Naive B cell (primary cell): ENCODE measurements at places on chromosomes 2 and 18. TPM values are rescaled to one million over a fixed set of nuclear protein-coding genes. Genes with fewer than 3 reads are reported as not detected.

The ATP8B1 gene
- 1.1 TPM for polyA plus RNA-seq

GRCh38 chr2:24745825-24746224 is 47.4 kb downstream of the PTRHD1 start:
- no peak for DNase-seq

GRCh38 chr2:64807417-64807816 is 153.7 kb upstream of the SERTAD2 start:
- no peak for DNase-seq

DNA sequence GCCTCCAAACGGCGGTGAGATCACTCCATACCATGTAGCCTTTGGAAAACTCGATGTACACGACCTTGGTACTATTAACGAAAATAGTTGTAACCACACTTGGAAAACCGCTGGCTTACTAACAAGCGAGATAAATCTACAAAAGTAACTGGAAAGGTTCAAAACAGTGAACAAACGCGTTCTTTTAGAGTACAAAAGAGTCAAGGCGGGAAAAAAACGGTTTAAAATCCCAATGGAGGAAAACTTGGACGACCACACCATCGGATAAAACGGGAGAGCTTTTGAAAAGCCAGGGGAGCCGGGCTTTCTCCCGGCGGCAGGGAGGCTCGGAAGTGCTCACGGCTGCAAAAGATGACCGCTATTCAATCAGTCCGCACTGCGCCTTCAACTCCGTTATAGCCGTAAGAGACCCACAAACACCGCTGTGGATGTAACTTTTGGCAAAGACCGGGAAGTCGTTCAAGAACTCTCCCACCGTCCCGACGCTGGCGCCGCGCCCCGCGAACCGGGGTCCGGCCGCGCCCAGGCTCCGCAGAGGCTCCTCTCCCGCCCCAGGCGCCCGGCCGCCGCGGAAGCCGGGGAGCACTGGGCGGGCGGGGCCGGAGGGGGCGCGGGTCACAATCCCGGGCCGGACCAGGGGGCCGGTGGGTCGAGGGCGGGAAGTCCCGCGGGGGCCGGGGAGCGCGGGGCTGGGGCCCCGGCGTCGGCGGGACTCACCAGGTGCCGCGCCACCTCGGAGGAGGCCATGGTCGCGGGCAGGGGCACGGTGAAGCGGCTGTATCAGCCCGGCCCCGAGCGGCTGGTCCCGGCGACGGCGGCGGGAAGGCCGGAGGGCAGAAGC is 465 bp downstream of the SEPTIN10 start:
- peak; percentile 12 for DNase-seq

GRCh38 chr18:21293479-21293878 is 51.4 kb downstream of the GREB1L start:
- DNase-seq, result no peak
